OCI-LY7 (cell line): ENCODE measurements at places on chromosomes 6 and 20. TPM values are rescaled to one million over a fixed set of nuclear protein-coding genes. Genes with fewer than 3 reads are reported as not detected.

The GRIK2 gene
- not detected in 2 replicates for total RNA-seq

The MICB gene
- 32.4 and 33.9 TPM in 2 replicates for total RNA-seq

The ECT2L gene
- total RNA-seq, result not detected in 2 replicates

The NKAIN2 gene
- total RNA-seq, result not detected in 2 replicates

The WFDC8 gene
- total RNA-seq, result not detected in 2 replicates

The PGBD1 gene
- 1.6 and 1.9 TPM in 2 replicates for total RNA-seq

The SLC24A3 gene
- not detected in 2 replicates for total RNA-seq

The BRPF3 gene
- total RNA-seq, result 11.0 and 12.0 TPM in 2 replicates

The STMN3 gene
- total RNA-seq, result 6.7 and 7.5 TPM in 2 replicates

DNA sequence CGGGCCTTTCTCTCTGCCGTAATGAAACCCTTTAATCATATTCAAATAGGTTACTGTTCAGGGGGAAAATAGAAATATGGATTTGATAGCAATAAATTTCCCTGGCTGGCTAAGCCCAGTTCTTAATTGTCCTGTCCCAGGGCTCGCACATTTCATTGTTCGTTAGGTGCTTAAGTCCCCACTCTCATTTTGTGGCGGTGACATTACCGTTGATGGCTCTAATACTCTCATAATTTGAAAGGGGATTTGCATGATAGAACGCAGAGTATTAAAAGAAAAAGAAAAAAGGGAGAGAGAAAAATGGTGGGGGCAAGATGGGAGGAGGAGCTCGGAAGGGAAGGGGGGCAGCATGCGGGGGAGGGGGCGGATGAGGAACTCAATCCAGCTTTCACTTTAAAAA, 79.1 kb upstream of the FOXP4 start:
- no peak for DNase-seq

DNA sequence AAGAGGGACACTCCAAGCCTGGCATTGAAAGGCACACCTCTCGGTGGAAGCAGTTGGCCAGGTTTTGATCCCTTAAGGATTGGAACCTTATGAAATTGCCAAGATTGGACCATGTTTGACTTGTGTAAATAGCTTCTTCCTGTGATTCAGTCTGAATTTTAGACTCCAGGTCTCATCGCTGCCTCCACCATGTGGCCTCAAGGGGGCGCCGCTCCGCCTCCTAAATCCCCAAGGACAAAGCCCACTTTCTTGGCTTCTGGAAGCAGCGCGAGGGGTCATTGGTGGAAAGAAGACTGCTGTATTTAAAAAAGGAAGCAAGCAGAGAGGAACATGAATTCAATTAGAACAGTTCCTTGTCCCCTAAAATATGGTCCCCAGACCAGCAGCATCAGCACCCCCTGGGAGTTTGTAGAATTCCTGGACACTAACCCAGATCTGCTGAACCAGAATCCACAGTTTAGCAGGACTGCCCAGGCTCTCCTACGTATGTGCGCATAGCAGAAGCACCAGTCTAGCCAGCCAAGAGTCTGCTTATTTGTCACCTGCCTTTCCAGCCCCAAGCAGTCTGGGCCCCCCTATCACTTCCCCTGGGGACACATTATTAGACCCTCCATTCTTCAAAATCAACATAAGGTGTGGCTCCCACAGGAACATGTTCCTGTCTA, 108.5 kb downstream of the LY86 start:
- DNase-seq, result peak; percentile 57

DNA sequence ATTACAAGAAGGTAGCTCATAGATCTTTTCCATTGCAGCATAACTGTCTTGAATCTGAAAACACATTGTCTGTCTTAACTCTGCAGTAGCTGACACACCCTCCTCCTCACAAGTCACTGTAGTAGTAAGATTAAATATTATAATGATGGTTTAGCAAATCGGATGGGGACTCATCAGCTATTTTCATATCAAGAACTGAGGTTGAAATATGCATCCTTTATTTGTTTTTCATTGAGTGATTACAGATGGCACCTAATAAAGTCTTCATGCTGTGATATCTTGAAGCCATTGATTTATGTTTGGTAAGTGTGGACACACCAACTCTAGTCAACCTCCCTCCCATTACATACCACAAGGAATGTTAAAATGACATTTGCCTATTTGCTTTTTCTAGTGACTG, 267.4 kb upstream of the TAB2 start:
- no peak for DNase-seq

GRCh38 chr20:53914091-53914780, 156.2 kb downstream of the BCAS1 start:
- no peak for DNase-seq

- DNase-seq, result no peak
Observed at GRCh38 chr20:48186447-48186846, 401.2 kb upstream of the SULF2 start.

DNA sequence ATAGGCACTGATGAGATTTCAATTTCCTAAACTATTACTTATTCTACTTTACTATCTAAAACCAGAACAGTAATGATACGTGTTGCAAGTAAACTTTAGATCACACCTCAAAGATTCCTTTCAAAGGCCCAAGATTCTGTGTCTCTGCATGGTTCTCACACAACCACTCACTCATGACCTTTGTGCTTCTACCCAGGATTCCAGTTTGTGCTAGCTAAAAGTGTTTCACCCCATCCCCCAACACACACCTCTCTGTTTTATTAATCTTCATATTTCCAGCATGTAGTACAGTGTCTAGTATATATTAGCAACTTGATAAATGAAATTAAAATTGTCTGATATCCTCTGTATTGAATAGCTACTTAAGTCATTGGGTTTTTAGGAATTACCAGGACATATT, 8.8 kb upstream of the SH3BGRL2 start:
- no peak for DNase-seq

- DNase-seq, result no peak
Observed at GRCh38 chr20:43185901-43186300, 3.8 kb downstream of the PTPRT start.

DNA sequence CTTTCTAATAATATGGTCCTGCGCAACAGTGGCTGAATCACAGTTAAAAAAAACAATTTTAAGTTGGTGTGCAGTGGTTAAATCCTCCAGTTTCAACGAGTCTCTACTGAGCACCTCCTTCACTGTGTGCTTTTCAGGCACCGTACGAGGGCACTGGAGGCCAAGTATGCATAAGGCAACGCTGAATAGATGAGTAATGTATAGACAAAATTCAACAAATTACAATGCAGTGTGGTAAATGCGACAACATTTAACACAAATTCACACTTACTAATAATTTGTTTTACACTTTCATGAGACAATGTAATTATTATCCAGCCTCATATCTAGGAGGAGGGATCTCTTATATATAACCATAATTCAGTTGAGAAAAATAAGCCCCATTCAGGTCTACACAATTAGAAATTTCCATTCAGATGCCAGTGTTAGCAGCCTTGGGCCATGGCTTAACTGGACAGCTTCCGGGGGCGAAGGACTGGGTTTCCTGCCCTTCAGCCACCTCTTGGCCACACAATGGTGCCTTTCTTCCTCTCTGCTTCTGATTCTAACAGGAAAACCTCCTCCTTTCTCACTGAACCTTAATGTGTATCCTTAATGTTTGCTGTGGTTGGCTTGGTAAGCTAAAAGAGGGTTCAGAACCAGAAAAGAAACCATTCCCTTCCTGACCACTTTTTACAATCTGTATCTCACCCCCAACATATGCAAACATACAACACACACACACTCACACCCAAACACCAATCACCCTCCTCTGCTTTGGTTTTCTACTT, 51.9 kb downstream of the B4GALT5 start:
- DNase-seq, result no peak

DNA sequence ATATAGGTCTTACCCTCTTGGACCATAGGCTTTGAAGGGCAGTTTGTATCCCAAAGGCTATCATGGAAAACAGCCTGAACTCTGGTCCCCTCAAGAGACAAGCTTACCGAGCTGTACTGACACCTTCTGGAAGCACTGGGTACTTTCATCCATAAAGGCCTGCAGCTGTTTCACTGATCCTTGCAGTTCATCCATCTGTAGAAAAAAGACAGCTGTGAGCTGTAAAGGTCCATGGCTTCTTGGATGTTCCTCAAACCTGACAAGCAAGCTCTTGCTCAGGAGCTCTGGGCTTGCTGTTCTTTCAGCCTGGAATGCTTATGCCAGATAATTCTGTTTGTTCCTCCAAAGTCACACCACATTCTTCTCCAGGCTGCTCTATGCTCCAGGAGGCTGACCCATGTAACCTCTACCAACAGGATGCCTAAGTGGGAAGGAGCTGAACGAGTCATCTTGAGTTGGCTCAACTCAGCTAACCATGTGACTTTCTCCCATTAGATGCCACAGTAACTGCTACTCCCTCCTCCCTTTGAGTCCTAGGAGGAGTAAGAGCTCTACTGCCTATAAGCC, 8.8 kb upstream of the NDRG3 start:
- peak; percentile 74 for DNase-seq

DNA sequence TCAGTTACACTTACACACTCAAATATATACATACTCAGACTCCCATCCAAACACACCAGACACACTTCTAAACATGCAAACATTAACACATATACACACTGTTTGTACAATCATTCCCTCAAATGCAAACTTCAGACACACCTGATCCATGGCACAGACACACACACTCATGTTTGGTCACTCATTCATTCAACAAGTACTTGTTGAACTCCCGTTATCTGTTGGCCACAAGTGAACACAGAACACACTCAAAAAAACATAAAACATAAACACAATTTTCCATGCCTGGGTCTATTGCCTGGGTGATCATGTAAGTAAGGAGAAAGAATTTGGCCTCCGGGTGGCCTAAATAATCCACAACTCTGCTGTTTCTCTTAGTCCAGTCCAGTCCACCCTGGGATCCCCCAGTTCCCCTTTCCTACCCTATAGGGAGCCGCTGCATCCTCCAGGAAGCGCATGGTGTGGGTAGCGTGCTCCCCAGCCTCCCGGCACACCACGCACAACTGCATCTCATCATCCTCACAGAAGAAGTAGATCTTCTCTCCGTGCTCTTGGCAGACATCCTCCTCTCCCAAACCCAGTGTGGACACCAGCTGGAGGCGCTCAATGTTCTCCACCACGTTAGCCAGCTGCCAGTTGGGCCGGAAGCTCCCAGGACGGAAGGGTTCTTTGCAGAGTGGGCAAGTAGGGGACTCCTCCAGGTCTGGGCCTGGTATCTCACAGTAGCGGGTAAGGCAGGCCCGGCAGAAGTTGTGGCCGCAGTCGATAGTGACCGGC, 815 bp downstream of the TRIM10 start:
- no peak for DNase-seq

- no peak for DNase-seq
Observed at GRCh38 chr6:13290335-13290734, 38.0 kb downstream of the TBC1D7 start.

DNA sequence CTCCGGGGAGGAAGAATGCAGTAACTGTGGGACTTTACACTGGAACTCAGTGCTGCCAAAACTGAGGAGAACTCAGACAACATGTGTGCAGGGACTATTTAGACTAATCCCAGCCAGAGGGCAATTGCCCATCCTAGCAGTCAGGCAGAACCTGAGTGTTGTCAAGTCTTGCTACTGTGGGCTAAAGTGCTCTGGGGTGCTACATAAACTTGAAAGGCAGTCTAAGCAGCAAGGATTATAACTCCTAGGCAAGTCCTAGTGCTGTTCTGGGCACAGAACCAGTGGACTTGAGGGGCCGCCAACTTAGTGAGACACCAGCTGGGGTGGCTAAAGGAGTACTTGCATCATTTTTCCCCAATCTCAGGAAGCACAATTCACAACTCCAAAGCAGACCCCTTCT, 363.8 kb upstream of the PTCHD4 start:
- no peak for DNase-seq

DNA sequence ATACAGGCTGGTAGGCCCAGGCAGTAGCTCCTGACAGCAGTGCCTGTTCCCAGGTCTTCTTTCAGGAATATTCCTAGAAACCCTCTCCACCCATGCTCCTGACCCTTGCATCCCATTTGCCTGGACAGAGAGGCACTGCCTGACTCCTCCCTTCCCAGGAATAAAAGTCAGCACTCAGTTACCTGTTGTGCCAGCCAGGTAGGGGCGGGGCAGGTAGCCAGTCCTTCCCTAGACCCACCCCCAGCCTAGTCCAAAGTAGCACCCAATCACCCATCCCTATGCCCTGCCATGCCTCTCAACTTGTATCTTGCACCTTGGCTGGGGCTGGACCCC, 129.9 kb downstream of the MRPL14 start:
- DNase-seq, result no peak

DNA sequence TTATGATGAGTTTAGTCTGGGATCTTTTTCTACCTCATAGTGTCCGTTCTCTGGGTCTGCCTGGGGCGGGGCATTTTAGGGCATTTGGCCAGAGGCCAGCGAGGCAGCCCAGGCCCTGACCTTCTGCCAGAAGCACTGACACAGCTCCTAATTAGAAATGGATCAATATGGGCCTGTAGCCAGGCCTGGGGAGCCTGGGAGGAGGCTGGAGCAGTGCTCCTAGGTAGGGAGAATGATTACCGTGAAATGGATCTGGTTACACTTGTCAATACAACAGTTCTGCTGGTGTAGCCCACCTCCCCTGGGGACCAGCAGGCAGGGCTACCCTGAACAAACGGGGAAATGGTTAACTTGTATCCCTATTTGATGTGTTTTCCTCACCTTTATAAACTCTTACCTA, 23.0 kb downstream of the RALY start:
- DNase-seq, result no peak

DNA sequence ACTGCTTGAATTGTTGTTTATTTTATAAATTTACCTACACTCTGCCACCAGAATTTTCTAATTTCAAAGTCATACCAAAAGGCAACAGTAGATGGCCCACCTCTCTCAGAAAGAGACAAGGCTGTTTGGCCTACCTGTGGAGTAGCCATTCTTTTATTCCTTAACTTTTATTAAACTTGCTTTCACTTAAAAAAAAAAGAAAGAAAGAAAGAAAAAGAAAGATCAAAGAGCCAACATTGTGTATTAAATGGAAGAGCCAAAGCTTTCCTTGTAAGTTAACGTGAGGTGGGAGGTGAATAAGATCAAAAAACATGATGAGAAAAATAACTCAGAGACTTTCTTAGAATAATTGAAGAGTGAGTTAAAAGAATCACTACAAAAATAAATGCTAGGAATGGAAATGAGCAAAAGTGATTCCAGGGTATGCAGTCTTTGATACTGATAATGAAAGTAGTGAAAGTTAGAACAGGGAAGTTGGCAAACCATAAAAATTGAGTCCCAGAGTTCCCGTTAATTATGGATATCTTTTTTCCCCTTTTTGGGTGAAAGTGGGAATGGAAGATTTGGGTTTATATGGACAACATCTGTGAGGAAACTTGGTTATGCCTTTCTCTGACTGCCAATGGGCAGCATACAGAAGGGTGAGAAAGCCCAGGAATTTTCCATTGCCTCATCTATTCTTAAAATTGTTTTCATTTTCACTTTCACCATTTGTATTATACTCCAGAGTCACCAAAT, 35.9 kb upstream of the MYB start:
- peak; percentile 74 for DNase-seq

DNA sequence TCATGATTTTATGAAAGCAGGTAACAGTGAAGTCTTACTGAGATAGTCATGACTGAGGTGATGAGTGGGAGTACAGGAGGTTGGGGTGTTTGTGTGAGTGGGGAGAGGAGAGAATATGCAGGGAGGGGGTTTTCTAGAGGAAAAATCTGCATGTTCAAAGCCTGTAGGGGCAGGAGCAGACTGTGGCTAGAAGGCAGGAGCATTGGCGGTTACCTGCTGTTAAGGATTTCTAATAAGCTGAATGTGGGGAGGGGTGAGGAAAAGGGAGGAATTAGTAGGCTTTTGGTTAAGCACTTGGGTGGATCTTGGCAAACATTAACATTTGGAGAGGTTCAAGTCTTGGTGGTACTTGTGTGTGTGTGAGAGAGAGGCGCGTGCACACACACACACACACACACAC, 70.8 kb downstream of the EYA4 start:
- no peak for DNase-seq

- DNase-seq, result peak; percentile 40
Observed at GRCh38 chr20:58981628-58982364, 740 bp downstream of the NELFCD start.

GRCh38 chr20:61120595-61121515, 131.2 kb upstream of the CDH4 start:
- peak; percentile 30 for DNase-seq
